NCI-H774 (cell line): ENCODE measurements at places on chromosomes 4 and X.

DNA sequence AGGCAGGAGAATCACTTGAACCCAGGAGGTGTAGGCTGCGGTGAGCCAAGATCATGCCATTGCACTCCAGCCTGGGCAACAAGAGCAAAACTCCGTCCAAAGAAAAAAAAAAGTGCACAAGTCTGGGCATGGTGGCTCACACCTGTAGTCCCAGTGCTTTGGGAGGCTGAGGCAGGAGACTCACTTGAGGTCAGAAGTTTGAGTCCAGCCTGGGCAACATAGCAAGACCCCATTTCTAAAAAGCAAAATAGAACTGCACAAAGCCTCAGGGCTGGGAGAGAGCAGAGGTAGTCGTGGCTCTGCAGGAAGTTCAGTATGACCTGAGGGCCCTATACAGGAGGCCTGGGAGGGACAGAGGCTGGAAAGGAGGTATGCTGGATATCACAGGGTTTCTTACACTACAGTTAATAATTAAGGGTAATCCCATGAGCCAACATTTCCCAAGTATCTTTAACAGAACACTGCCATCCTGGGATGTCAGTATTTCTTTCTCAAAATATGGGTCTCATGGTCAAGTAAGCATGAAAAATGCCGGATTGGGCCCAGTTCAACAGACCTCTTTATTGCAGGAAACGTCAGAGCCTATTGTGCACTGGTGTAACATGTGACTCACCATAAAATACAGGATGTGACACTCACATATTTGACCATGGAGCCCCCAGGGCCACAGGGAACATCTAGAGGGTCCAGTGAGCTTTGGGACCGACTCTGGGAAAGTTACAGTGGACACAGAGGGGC, 37.8 kb downstream of the ACSL1 start:
- DNase-seq = no peak

- DNase-seq = no peak
Observed at GRCh38 chr4:144595681-144596080, 50.3 kb upstream of the HHIP start.

GRCh38 chr4:71866212-71866885, 82.5 kb upstream of the GC start:
- DNase-seq = no peak

DNA sequence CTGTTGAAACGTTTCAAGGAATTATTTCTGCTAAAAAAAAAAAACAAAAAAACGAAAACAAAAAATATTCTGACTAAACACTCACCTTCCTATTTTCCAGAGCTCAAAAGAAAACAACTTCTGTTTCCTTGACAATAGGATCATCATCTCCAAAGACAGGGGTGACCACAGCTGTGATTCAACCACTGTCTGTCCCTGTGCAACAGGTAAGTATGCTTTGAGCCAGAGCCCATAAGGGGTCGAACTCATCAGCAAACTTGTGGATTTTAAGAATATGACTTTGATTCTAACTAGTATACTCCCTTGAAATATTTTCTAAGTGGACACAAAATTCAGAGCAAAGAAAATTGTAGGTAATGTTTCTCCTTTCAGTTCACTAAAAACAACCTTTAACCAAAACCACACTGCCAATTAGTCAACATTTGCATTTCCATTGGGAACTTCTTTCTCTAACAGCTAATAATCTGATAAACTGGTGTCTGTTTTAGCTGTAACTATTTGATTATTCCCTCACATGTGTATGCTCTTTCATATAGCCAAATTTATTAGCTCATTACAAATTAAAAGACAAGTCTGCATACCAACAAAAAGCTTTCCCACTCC, 186.1 kb downstream of the PALLD start:
- no peak for DNase-seq

GRCh38 chr4:122930862-122931261, 8.5 kb upstream of the NUDT6 start:
- DNase-seq = no peak
